ENCODE measurements at places on chromosomes 2 and 18. TPM values are rescaled to one million over a fixed set of nuclear protein-coding genes. Genes with fewer than 3 reads are reported as not detected.

The SKOR2 gene
- total RNA-seq: not detected

The QPCT gene
- not detected for total RNA-seq

The MPP4 gene
- not detected for total RNA-seq

The DHRS9 gene
- total RNA-seq: not detected

The ELMOD3 gene
- total RNA-seq: 16.7 TPM

The POTEJ gene
- not detected for total RNA-seq

The APLF gene
- 4.0 TPM for total RNA-seq

The LPIN1 gene
- 47.0 TPM for total RNA-seq

The SERPINB12 gene
- total RNA-seq: not detected

The SMAD7 gene
- total RNA-seq: 12.3 TPM

The LYPD6B gene
- total RNA-seq: 0.37 TPM

The TMEFF2 gene
- total RNA-seq: not detected

The CHRNA1 gene
- total RNA-seq: not detected

The SP3 gene
- 73.8 TPM for total RNA-seq

The CCDC141 gene
- not detected for total RNA-seq

The SLC20A1 gene
- 295 TPM for total RNA-seq

The CAPN13 gene
- not detected for total RNA-seq

The SPRED2 gene
- total RNA-seq: 38.6 TPM

The GPR55 gene
- not detected for total RNA-seq

The C1QL2 gene
- not detected for total RNA-seq

The CAPN10 gene
- total RNA-seq: 27.6 TPM

The ERFE gene
- total RNA-seq: 18.1 TPM

The TXNDC2 gene
- total RNA-seq: not detected

The CMPK2 gene
- 0.40 TPM for total RNA-seq

The BBS5 gene
- total RNA-seq: 9.0 TPM

The GPC1 gene
- total RNA-seq: 36.9 TPM

The CELF4 gene
- not detected for total RNA-seq

The CLEC4F gene
- not detected for total RNA-seq

The EPHA4 gene
- 2.0 TPM for total RNA-seq

The IL1B gene
- total RNA-seq: 5.5 TPM

The DSG4 gene
- not detected for total RNA-seq

The ACMSD gene
- not detected for total RNA-seq

The CDKL4 gene
- total RNA-seq: not detected

The SPHKAP gene
- total RNA-seq: not detected

The CNGA3 gene
- total RNA-seq: not detected

Data from MCF 10A (cell line).